ENCODE measurements at places on chromosomes 3 and 15.

DNA sequence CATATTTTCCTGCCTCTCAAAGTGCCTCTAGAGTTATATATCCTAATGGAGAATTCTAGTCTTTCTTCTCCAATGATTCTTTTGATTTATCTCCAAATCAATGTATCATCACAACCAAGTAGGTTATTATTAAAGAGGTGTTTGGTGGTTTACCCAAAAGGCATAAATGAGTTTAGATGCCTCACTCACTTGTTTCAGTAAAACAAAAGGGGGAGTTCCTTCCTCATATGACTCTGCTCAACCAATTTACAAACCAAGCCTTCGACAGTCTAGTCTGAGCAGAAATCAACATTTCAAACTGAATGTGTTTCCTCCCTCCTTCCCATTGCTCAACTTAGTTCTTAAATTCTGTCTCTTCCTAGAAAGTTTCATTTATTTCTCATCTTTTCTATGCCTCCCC lies 116.5 kb downstream of the TNIK start:
- no peak for DNase-seq

GRCh38 chr15:93469994-93470393 lies 381.0 kb upstream of the RGMA start:
- no peak for DNase-seq

DNA sequence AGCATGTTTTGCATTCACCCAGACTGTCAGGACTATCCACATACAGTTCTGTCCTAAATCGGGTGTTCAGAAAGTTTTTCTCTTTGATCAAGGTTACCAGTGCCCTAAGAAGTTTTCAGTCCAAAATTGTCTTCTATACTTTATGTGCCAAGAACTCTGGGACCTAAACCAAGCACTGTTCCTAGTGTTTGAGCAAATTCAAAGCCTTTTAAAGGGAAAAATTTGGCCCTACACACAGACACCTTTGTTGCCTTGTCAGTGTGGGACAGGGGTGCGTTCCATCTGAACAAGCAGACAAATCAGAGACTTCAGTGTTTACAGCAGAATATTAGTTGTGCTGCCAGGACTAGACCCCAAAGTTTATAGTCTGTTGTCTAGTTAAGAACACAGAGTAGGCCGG lies 50.6 kb downstream of the DGKG start:
- DNase-seq, result no peak

GRCh38 chr3:98551236-98551635 lies 19.5 kb downstream of the GPR15 start:
- DNase-seq, result no peak

GRCh38 chr3:53123953-53124352 lies 6.3 kb downstream of the RFT1 start:
- no peak for DNase-seq

DNA sequence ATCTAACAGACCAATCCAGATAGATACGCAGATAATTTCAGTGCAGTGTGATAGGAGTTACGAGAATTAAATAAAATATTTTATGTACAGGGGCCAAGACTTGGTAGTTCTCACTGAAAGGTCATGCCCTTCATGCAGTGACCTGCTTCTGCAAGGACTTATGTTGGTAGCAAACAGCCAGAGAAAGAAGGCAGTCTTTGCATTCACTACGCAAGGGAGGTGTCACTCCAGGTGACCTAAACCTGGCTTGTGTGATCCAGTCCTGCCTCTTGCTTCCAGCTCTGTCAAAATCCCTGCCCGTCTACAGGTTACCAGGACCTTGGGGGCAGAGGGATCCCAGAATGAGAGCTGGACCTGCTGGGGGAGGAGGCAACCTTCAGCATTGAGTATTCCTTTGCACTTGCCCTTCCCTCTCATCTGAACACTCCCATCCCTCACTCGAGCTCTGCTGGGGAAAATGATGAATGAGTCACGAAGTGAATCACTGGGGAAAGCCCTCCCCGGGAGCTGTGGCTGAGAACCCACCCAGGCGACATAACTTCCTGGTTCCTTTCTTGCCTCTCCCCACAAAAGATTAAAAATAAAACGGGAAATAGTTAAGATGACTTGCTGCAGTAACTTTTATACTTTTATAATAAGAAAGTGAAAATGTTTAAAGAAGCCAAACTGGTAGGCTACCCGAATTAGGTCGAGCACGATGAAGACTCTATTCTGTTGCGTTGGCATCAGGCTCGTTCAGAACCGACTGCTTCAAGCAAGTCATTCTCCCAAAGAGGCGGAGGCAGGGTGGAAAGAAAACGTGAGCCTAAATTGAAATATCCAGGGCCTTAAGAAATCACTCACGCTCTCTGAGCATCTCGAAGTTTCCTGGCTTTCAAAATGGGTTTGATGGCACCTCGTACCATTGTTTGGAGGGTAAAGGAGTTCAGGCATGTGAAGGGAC lies 216.1 kb downstream of the SLCO3A1 start:
- no peak for DNase-seq

DNA sequence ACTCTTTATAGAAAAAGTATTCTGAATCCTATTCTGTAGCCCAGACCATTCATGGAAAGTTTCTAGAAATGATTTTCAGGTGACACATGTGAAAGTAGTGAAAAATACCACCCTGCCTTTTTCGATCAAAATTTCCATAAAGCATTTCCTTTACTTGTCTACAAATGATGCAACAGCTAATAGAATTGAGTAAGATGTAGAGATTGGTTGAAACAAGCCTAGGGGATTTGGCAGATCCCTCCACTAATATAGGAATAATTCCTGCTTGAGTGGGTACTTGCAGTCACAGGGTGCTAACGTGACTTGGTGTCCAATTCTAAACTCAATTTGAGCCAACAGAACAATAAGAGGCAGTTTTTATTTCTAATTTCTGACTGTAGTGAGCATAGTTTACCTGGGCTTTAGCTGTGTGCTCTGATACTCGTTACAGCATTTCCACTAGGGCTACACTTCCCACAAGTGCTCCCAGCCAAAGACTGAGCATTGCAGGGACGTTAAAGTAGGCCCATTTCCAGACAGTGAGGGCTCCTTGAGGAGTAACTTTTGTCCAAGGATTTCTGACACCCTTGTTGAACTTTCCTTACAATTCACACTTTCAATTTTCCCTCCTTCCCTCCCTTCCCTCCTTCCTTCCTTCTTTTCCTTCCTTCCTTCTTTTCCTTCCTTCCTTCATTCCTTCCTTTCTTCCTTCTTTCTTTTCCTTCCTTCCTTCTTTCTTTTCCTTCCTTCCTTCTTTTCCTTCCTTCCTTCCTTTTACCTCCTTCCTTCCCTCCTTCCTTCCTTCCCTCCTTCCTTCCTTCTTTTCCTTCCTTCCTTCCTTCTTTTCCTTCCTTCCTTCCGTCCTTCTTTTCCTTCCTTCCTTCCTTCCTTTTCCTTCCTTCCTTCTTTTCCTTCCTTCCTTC lies 53.9 kb upstream of the TP63 start:
- DNase-seq, result no peak

GRCh38 chr15:63046917-63047760 lies 4.6 kb downstream of the TPM1 start:
- DNase-seq, result no peak
